Panc1 (cell line): ENCODE measurements at places on chromosomes 2 and 18. TPM values are rescaled to one million over a fixed set of nuclear protein-coding genes. Genes with fewer than 3 reads are reported as not detected.

WDCP gene
- 20.0 TPM for total RNA-seq

DNA sequence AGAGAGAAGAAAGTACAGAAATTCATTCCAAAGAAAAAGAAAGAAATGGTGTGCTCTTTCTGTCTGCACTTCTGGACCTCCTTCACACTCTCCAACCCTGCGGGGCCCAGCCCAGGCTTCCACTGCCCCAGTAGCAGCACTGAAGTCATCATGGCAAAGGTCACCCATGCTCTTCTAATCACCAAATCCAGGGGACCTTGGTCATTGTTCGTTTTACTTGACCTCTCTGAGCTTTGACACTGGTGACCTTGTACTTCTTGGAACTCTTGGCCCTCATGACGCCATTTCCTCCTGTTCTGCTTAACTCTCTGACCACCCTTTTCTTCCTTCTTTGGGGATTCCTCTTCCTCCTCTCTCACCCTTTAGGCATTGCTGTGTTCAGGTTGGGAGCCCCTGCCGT, 105.6 kb downstream of the SMAD7 start:
- no peak overlapping the region for H3K4me3 ChIP-seq
- no peak for DNase-seq
- peaks cover 37% of the 10 kb centered on the region for H3K4me1 ChIP-seq
- H3K27ac ChIP-seq: 0 out of 2 replicates have a peak overlapping the region, but pooled peaks have one; percentile 29
- H3K36me3 ChIP-seq: no peaks in the 10 kb centered on the region

- H3K4me1 ChIP-seq: peaks cover 22% of the 10 kb centered on the region
- peaks cover 5% of the 10 kb centered on the region; the same call in 1 of the 2 replicates for H3K36me3 ChIP-seq
- DNase-seq: no peak
- H3K27ac ChIP-seq: peak overlapping the region; percentile 88
- H3K4me3 ChIP-seq: peak overlapping the region; percentile 77
Observed at GRCh38 chr2:46913471-46914381, 1.9 kb downstream of the MCFD2 start.

DNA sequence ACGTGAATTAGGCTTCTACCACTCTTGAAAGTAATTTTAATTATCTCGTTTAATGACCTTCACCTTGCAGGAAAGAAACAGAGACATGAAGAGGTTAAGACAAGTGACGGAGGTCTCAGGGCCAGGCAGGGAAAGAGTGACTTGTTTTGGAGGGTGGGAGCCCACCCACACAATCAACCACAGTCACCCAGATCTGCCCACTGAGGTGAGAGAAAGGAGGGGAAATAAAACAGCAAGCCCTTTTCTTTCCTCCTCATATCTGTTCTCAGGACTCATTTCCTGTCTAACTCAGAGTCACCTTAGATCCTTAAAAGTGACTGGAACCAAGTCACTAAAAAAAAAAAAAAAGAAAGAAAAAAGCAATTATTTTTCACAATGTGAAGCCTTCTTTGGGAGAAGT, 26.8 kb downstream of the ATP8B1 start:
- peaks cover 25% of the 10 kb centered on the region for H3K4me1 ChIP-seq
- no peak overlapping the region for H3K4me3 ChIP-seq
- H3K27ac ChIP-seq: no peak overlapping the region
- no peaks in the 10 kb centered on the region for H3K27me3 ChIP-seq
- no peaks in the 10 kb centered on the region for H3K36me3 ChIP-seq
- DNase-seq: no peak

B3GNT7 gene
- total RNA-seq: 83.3 TPM

GRCh38 chr2:74632209-74632938, 15.8 kb downstream of the M1AP start:
- H3K27ac ChIP-seq: peak overlapping the region; percentile 13; the same call in 1 of the 2 replicates
- no peaks in the 10 kb centered on the region; the same call in 1 of the 2 replicates for H3K27me3 ChIP-seq
- no peaks in the 10 kb centered on the region for H3K36me3 ChIP-seq
- H3K4me3 ChIP-seq: no peak overlapping the region
- peaks cover 7% of the 10 kb centered on the region; the same call in 1 of the 2 replicates for H3K4me1 ChIP-seq
- DNase-seq: no peak

GCG gene
- total RNA-seq: 0.31 TPM

REG3A gene
- not detected for total RNA-seq

- no peak for DNase-seq
- no peak overlapping the region for H3K27ac ChIP-seq
- H3K4me3 ChIP-seq: no peak overlapping the region
- no peaks in the 10 kb centered on the region for H3K4me1 ChIP-seq
Observed at GRCh38 chr2:120192280-120192679, 30.9 kb downstream of the TMEM185B start.

DNA sequence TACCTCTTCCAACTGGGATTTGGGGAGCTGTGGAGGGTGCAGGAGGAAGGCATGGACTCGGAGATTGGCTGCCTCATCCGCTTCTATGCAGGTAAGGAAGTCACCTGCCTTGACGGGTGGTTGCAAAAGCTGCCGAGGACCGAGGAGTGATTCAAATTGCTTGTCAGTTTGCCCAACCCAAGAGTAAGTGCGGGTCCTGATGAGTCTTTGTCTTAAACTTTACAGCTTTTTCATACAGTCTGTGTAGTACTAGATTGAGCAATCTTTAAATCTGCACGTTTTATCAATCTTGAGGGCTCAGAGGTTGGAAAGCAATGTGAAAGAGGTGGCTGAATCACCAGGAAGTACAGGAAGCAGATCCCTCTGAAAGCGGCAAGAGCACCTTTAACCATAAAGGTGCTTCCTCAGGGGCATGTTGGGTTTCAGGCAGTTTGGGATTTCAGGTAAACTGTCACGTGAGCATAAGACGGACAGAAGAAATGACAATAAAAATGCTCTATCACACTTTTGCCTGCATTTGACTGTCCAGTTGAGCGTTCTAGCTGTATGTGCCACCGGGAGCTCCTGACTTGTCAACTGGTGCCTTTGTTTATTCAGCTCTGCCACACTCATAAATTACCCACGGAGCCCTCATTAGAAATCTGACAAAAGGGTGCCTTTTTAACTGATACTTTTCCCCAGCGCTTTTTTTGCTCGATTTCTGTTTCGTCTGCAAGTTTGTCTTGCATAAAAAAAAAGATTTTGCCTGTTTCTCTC, 2.0 kb downstream of the PHLPP1 start:
- H3K4me3 ChIP-seq: peak overlapping the region; percentile 55
- no peaks in the 10 kb centered on the region for H3K27me3 ChIP-seq
- DNase-seq: no peak

OXER1 gene
- total RNA-seq: 0.10 TPM

SCN3A gene
- total RNA-seq: not detected

GRCh38 chr2:147500819-147501395, 343.9 kb upstream of the ACVR2A start:
- no peak overlapping the region for H3K27ac ChIP-seq
- no peak for DNase-seq
- H3K27me3 ChIP-seq: no peaks in the 10 kb centered on the region
- H3K4me1 ChIP-seq: no peaks in the 10 kb centered on the region
- H3K4me3 ChIP-seq: no peak overlapping the region

- no peak overlapping the region for H3K27ac ChIP-seq
- H3K4me1 ChIP-seq: no peaks in the 10 kb centered on the region
- H3K36me3 ChIP-seq: no peaks in the 10 kb centered on the region
- no peaks in the 10 kb centered on the region; the same call in 1 of the 2 replicates for H3K27me3 ChIP-seq
- no peak overlapping the region for H3K4me3 ChIP-seq
Observed at GRCh38 chr2:175414191-175414881, 232.8 kb upstream of the ATP5MC3 start.
